Tibial artery (tissue), 4 donors: ENCODE measurements at places on chromosomes 7 and 10.

- H3K36me3 ChIP-seq, result no peaks in the 10 kb centered on the region
- H3K4me3 ChIP-seq, result no peak overlapping the region
- no peaks in the 10 kb centered on the region for H3K4me1 ChIP-seq
Observed at GRCh38 chr7:36811807-36812206, 87.5 kb upstream of the AOAH start.

DNA sequence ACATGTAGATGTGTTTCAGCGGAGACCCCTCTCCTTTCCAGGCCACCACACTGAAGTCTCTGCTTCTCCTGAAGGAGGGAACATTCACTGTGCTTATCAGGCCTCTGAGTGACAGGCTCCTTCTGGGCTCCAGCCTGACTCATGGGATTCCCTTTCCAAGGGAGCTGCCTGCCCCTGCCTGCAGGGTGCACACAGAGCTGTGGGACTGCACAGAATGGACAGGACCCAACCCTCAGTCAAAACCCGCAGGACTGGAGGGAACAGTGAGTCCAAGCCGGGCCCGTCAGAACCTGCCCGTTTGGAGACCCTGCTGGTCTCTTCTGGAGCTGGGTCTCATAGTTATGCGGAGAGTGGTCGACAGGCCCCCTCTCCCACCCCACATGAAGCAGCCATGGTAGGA, 32.6 kb downstream of the PLAC9 start:
- DNase-seq, result no peak
- peak overlapping the region; percentile 64 for H3K27ac ChIP-seq
- no peaks in the 10 kb centered on the region for H3K27me3 ChIP-seq
- peaks cover 4% of the 10 kb centered on the region for H3K36me3 ChIP-seq

GRCh38 chr10:26939290-26939961, 78.7 kb upstream of the ABI1 start:
- no peak for DNase-seq
- no peak overlapping the region for H3K27ac ChIP-seq
- no peaks in the 10 kb centered on the region for H3K4me1 ChIP-seq
- H3K4me3 ChIP-seq, result no peak overlapping the region
- H3K36me3 ChIP-seq, result no peaks in the 10 kb centered on the region
- no peaks in the 10 kb centered on the region for H3K27me3 ChIP-seq

- H3K4me3 ChIP-seq, result no peak overlapping the region
- no peaks in the 10 kb centered on the region for H3K36me3 ChIP-seq
- DNase-seq, result peak; percentile 56
- H3K4me1 ChIP-seq, result peaks cover 3% of the 10 kb centered on the region
- H3K27me3 ChIP-seq, result no peaks in the 10 kb centered on the region
- H3K27ac ChIP-seq, result no peak overlapping the region
Observed at GRCh38 chr10:30827531-30828120, 198.1 kb upstream of the LYZL2 start.

DNA sequence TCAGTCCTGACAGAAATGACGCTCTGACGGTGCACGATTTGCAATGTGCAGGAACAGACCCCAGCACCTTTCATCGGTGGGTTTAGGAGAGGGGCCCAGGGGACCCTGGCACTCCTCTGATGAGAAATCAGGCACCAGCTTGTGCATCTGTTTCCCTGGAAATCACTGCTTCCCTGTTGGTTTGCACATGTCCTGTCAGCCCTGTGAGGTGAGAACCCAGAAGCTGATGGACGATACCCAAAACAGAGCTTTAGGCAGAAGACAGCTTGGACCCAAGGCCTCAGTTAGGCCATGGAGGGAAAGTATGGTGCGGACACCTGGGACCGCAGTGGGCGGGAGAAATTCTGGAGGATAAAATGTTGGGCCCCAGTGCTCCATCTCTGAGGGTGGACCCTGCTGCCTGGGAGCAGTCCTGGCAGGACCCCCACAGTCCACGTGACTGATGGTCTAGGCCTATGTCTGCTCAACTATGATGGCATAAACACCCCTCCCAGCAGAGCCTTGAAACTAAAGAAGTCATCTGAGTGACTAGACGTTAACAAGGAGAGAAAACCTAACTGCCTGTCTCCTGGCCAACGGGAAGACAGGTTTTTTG, 242.8 kb downstream of the PTPRN2 start:
- no peaks in the 10 kb centered on the region for H3K4me1 ChIP-seq
- DNase-seq, result no peak
- no peaks in the 10 kb centered on the region for H3K36me3 ChIP-seq
- H3K4me3 ChIP-seq, result no peak overlapping the region

- no peaks in the 10 kb centered on the region for H3K36me3 ChIP-seq
- no peak overlapping the region for H3K27ac ChIP-seq
- H3K27me3 ChIP-seq, result no peaks in the 10 kb centered on the region
- no peak for DNase-seq
Observed at GRCh38 chr7:24917510-24918239, 62.3 kb downstream of the OSBPL3 start.

DNA sequence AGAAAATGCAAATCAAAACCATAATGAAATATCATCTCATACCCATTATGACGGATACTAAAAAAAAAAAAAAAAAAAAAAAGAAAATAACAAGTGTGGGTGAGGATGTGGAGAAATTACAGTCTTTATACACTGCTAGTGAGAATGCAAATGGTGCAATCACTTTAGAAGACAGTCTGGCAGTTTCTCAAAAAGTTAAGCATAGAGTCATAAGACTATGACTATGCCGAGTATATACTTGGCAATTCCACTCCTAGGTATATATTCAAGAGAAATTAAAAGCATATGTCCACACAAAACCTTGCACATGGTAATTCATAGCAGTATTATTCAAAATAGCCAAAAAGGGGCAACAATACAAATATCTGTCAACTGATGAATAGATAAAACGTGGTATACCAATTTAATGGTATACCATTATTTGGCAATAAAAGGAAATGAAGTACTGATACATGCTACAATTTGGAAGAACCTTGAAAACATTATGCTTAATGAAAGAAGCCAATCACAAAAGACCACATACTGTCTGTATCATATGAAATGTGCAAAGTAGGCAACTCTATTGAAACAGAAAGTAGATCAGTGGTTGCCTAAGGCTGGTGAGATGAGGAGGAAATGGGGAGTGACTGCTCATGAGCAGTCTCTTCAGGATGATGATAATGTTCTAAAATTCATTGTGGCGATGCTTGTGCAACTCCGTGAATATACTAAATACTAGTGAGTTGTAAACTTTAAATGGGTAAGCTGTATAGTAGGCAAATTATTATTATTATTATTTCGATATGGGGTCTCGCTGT, 90.1 kb upstream of the NANOS1 start:
- H3K4me3 ChIP-seq, result no peak overlapping the region
- no peaks in the 10 kb centered on the region for H3K4me1 ChIP-seq
- no peaks in the 10 kb centered on the region for H3K36me3 ChIP-seq

GRCh38 chr7:71775648-71776047, 636.5 kb downstream of the CALN1 start:
- H3K4me3 ChIP-seq, result no peak overlapping the region
- H3K27me3 ChIP-seq, result no peaks in the 10 kb centered on the region
- H3K4me1 ChIP-seq, result no peaks in the 10 kb centered on the region
- no peak for DNase-seq
- no peak overlapping the region for H3K27ac ChIP-seq

GRCh38 chr10:15852111-15852557, 8.2 kb downstream of the MINDY3 start:
- no peak overlapping the region for H3K4me3 ChIP-seq
- no peak for DNase-seq
- no peak overlapping the region for H3K27ac ChIP-seq

DNA sequence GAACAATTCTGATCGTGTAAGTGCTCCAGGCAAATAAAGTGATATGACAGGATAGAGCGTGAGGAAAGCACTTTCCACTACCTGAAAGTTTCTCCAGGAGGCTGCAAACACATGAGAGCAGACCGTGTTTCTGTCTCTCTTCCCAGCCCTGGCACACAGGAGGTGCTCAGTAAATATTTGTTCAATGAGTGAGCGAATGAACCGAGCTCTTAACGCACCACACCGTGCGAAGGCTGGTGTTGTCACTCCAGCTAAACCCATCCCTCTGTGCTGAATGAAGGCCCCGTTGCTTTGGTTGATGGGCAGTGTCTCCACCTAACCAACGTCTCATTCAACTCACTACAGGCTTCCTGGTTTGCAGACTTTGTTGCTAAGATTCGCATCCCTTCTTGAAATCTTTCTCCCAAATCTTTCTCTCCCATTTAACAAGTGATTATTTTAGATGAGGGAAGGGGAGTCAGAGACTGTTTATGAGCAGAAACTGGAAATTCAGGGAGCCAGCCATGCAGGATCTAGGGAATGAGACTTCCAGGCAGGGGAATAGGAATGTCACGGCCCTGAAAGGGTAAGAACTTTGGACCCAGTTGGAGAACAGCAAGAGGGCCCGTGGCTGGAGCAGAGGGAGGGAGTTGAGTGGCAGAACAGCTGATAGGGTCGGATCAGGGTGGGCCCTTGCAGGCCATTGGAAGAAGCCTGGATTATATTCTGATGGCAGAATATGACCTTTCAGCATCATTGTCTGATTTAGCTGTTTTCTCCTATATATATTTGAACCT, 282.6 kb downstream of the CAMK1D start:
- no peak overlapping the region for H3K4me3 ChIP-seq
- DNase-seq, result no peak
- no peak overlapping the region for H3K27ac ChIP-seq

- no peak for DNase-seq
- peaks cover 49% of the 10 kb centered on the region for H3K4me1 ChIP-seq
- no peaks in the 10 kb centered on the region for H3K27me3 ChIP-seq
- no peaks in the 10 kb centered on the region for H3K36me3 ChIP-seq
Observed at GRCh38 chr7:4699841-4700240, 17.7 kb downstream of the FOXK1 start.

DNA sequence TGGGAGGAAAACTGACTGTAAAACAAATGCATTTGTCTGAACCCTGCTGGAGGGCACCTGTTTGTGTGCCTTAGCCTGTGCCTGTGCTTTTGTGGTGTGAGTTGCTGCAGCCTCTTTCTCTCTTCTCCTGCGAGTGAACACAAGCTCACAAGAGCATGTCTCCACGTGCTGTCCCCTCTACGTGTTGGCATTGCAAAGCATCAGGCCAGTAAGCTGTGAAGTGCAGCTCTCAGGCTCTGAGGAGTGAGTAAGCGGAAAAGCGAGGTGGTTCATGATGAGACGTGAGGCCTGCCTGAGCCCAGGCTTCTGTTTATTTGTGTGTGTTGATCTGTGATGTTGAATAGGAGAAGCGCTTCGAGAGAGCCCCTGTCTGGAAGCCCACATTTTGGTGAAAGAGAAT, 85.6 kb upstream of the PDCD4 start:
- H3K4me1 ChIP-seq, result no peaks in the 10 kb centered on the region
- no peak overlapping the region for H3K4me3 ChIP-seq
- no peaks in the 10 kb centered on the region for H3K36me3 ChIP-seq
- DNase-seq, result no peak
- no peaks in the 10 kb centered on the region for H3K27me3 ChIP-seq
- H3K27ac ChIP-seq, result no peak overlapping the region

- H3K27ac ChIP-seq, result peak within 1 kb of the TSS; percentile 70
- DNase-seq, result peak; percentile 86
- H3K4me3 ChIP-seq, result peak within 1 kb of the TSS; percentile 70
- H3K27me3 ChIP-seq, result peaks cover 72% of the 10 kb centered on the region
Observed at GRCh38 chr10:129963641-129964501, at the start of gene EBF3. Gene EBF3, minus strand, starts transcription at chr10:129964274. Its CDS starts 506 bp downstream, at chr10:129963768.

DNA sequence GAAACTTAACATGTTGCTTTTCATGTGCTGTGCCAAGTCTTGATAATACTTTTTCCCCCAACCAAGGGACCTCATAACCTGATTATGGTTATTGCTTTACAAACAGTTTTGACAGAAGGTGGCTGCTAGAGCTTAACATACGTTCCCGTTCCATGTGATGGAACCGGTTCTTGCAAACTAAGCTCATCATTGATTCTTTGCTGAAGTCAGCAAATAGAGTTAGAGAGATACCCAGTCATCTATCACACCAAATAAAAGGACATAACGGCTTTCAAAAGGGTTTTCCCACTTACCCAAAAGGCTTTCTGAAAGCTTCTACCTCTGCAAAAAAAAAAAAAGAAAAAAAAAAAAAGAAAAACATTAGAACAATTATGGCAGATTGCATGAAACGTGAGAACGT, 230.3 kb upstream of the MDFIC start:
- no peaks in the 10 kb centered on the region for H3K36me3 ChIP-seq
- H3K4me1 ChIP-seq, result no peaks in the 10 kb centered on the region
- H3K27me3 ChIP-seq, result no peaks in the 10 kb centered on the region
- no peak overlapping the region for H3K27ac ChIP-seq
- DNase-seq, result no peak

GRCh38 chr7:3914051-3914775, 613.2 kb downstream of the SDK1 start:
- H3K4me1 ChIP-seq, result no peaks in the 10 kb centered on the region
- no peaks in the 10 kb centered on the region for H3K36me3 ChIP-seq
- H3K4me3 ChIP-seq, result no peak overlapping the region
- DNase-seq, result no peak

DNA sequence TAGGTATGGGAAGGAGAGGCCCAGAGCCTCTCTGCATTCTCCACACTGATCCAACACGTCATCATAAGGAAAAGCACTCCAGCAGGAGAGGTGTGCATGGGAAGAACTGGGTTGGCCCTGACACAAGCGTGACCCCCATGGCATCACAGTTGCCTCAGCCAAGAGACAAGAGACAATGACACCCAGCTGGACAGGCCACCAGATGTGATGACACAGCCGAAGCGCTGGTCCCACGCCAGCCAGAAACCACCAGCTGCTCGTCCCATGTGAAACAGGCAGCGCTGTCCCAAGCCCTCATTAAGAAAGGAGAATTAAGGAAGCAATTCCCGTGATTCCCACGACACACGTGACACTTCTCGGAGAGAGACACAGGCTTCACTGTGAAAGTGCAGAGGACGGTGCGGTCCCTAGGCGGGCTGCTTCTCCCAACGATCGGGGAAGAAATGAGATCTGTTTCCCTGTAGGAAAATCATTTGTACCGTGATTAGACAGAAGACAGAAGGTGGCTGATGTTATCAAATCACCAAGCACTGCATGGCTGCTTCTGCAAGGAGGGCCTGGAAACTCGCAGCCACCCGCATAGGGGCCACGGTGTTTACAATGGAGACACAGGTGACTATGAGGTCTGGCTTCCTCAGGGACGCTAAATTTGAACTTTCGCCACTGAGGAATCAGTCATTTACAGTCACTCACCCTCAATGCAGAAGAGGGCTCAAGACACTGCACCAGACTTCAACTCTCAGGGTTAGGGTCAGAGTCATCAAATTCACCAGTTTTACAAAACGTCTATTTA, 74.5 kb downstream of the DIP2C start:
- H3K4me3 ChIP-seq, result no peak overlapping the region
- peak overlapping the region; percentile 71 for H3K27ac ChIP-seq
- H3K4me1 ChIP-seq, result peaks cover 40% of the 10 kb centered on the region
- no peaks in the 10 kb centered on the region for H3K27me3 ChIP-seq
- no peaks in the 10 kb centered on the region for H3K36me3 ChIP-seq
- no peak for DNase-seq
